Putamen (tissue), 1 donor: ENCODE measurements at places on chromosomes 13 and 19.

DNA sequence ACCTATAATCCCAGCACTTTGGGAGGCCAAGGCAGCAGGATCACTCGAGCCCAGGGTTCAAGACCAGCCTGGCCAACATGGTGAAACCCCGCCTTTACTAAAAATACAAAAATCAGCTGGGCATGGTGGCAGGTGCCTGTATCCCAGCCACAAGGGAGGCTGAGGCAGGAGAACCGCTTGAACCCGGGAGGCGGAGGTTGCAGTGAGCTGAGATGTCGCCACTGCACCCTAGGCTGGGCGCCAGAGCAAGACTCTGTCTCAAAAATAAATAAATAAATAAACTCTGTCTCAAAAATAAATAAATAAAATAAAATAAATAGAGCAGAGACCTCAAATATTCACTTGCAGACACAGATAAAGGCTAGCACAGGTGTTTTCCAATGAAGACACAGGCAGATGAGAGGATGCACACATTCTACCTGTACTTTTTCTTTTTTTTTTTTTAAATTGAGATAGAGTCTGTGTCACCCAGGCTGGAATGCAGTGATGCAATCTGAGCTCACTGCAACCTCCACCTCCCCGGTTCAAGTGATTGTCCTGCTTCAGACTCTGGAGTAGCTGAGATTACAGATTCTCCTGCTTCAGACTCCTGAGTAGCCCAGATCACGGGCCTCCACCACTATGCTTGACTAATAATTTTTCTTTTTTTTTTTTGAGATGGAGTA, 2.7 kb upstream of the RPS16 start:
- no peak for DNase-seq

GRCh38 chr13:78638216-78638615, 20.7 kb downstream of the OBI1 start:
- DNase-seq: no peak

GRCh38 chr19:35216016-35216832, 12.3 kb downstream of the FAM187B start:
- no peak for DNase-seq

DNA sequence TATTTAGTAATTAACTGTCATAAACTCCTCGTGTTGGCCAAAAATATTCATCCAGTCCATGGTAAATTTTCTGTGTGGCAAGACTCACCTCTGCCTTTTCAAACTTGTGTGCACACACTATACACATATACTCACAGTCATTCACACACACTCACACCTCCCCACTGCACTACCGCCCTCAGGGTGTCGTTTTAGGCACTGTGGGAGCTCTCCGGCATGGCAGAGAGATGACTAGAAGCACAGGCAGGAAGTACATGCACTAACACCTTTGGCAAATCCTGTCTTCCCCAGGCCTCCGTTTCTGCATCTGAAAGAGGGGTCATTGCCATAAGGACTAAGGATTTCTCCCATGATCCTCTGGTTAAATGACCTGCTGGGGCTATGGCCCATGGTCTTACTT, 62.6 kb upstream of the FARP1 start:
- DNase-seq: no peak

- DNase-seq: no peak
These were observed 37.7 kb upstream of the PDCD5 start for GRCh38 chr19:32543115-32543900.

- DNase-seq: no peak
These were observed 368.9 kb downstream of the SLITRK6 start for GRCh38 chr13:85430216-85430794.
